ENCODE measurements at places on chromosomes 12 and 14.

GRCh38 chr12:116183741-116184141 is 93.8 kb downstream of the MED13L start:
- DNase-seq, result no peak

DNA sequence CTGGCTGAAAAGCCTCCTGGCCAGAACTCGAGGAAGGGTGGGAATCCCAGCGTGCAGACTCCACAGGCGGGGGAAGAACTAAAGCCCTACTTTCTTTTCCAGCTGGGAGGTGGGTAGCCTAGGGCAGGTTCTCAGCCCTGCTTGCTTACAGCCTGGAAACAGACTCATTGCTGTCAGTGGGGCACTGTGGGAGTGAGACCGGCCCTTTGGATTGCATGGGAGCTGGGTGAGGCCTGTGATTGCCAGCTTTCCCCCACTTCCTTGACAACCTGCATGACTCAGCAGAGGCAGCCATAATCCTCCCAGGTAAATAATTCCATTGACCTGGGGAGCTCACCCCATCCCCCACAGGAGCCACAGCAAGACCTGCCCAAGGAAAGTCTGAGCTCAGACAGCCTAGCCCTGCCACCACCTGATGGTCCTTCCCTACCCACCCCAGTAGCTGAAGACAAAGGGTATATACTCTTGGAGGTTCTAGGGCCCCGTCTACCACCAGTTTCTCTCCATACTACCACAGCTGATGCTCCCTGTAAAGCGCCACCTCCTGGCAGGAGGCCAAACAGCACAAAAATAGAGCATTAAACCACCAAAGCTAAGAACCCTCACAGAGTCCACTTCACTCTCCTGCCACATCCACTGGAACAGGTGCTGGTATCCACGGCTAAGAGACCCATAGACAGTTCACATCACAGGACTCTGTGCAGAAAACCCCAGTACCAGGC is 294.1 kb downstream of the SEC23A start:
- no peak for DNase-seq

DNA sequence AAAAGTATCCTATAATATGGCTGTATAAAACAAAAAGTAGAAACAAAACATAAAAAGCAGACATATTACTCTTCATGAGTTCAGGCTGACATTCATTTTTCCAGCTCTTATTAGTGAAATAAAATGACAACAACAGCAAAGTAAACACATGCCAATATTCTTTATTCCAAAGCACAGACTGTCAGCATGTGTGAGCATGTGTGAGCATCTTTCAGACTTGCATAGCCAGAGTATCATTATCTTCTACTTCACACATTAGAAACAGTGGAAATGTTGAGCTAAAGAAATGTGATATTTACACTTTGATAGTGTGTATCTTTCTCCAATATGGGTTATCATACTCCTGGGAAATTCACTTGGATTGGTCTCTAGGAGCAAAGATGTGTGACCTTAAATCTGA is 476.6 kb upstream of the TMEM132C start:
- no peak for DNase-seq

GRCh38 chr14:38047195-38047902 is 160.4 kb upstream of the SSTR1 start:
- DNase-seq, result no peak

GRCh38 chr12:14976658-14977057 is 3.8 kb downstream of the PDE6H start:
- no peak for DNase-seq

GRCh38 chr14:52700701-52701172 is 5.4 kb upstream of the ERO1A start:
- no peak for DNase-seq

GRCh38 chr12:111850526-111850925 is 8.5 kb downstream of the MAPKAPK5 start:
- DNase-seq, result no peak

- DNase-seq, result no peak
These were observed 99.2 kb downstream of the BEGAIN start for GRCh38 chr14:100488057-100488456.

DNA sequence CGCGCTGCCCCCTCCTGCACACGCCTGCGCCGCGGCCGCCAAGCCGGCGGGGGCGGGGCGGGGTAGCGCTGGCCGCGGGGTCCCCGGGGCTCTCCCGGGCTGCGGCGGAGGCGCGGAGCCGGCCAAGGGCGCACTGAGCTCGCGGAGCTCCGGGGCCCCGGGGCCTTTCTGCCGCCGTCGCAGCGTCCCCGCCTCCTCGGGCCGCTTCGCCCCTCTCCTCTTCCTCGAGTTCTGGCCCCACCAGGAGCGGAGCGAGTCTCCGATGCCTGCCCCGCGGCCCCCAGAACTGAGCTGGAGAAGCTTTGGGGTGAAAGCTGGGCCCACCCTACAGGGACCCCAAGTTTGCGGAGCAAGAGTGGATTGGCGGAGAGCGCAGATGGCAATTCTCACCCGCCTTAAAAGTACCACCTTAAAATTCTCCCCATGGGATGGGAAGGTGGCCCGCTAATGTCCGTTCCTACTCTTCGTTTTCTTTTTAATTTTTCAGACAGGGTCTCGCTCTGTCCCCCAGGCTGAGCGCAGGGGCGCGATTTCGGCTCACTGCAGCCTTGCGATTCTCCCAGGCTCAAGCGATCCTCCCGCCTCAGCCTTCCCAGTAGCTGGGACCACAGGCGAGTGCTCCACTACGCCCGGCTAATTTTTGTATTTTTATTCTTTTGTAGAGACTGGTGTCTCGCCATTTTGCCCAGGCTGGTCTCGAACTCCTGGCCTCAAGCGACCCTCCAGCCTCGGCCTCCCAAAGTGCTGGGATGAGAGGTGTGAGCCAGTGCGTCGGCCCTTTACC is 129.6 kb downstream of the NDUFA12 start:
- no peak for DNase-seq

- DNase-seq, result no peak
These were observed 12.6 kb downstream of the RASSF8 start for GRCh38 chr12:25970916-25971653.

- no peak for DNase-seq
These were observed 406.5 kb downstream of the ADAMTS20 start for GRCh38 chr12:43145481-43145880.

GRCh38 chr12:28235985-28236384 is 45.7 kb downstream of the CCDC91 start:
- DNase-seq, result no peak

DNA sequence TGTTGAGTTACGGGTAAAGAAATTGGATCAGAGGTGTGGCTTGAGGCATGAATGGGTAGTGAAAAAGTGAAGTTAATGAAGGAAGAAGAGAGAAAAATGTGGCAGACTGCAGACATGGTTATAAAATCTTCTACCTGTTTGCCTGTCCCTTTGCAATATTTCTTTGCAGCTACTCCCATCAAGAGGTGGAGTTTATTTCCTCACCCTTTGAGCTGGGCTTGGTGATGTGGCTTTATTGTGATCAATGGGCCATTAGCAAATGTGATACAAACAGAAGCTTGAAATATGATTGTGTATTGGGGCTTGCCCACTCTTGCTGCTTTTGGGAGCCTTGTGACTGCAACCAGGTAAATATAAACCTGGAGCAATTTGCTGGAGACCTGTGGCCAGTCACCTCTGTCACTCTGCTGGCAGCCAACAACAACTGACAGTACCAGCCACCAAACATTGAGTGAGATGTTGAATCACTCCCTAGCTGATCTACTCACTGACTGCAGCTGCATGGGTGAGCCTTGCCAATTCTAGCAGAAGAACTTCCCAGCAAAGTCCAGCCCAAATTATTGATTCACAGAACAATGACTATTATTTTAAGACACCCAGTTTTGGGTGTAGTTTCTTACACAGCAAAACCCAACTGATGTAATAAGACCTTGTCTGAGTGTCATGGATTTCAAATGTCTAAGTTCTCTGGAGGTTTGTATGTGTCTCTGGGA is 151.0 kb upstream of the ATP2B1 start:
- DNase-seq, result no peak

- DNase-seq, result no peak
These were observed 50.8 kb upstream of the PIWIL1 start for GRCh38 chr12:130286741-130287440.

DNA sequence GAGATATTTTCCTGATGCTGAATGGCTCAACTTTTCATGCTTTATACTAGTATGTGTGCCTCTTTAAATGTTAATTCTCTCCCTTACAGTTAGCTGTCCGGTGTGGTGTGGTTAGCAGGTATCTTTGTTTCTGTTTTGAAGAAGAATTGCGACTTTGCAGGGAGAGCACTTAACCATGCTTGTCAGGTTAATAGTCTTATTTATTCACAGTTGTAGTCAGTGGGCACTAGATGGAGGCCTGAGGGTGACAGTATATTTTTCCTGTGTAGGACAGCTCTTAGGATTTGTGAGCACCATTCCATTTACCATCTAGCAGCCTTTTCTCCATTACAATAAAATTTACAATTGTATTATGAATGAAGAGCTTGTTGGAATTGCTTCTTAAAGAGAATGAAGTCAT is 34.9 kb downstream of the PDE3A start:
- DNase-seq, result no peak

DNA sequence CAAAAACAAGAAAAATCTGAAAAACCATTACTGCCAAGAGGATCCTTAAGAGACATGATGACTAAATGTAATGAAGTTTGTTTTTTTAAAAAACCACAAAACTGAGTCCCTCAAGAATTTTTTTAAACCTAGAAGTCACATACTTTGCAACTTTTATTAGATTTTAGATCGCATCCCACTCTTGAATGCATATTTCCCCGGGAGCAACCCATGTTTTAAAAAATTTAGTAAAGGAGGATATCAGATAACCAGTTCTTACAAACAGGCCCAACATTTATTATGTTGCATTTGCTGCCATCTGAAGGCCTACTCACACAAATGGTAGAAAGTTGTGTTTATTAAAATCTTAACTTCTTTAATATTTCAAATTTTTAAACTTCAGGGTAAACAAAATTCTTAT is 44.3 kb upstream of the CCT2 start:
- no peak for DNase-seq

DNA sequence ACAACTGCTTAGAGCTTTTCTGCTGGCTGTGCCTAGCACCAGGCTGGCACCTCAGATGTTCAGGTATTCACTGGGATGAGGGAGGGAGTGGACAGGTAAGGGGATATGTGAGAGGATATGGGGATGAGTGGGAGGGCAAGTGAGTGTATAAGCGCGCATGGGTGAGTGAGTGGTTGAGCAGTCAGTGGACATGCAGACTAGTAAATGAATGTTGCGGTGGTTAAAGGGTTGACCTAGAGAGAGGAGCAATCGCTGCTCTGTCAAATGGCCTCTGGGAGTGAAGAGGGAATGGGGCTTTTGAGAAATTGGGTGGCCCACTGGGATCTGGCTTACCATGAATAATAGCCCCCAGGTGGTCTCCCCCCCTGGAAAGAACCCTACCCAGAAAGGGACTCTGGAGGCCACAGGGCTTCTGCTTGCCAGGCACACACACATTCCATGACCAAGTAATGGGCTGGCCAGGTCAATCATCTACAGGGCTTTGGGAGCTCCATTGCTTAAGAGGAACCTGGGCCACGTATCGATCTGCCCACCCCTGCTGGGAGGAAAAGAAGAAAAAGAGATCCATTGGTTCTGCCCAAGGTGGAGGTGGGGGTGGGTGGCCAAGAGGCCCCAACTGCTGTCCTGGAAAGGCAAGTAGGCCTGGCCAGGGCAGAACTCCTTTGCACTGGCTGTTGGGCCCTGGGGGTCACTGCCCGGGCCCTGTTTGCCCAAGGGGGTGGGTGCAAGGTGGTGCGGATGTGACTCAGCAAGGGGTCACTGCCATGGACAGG is 30.8 kb upstream of the ZFP36L1 start:
- DNase-seq, result no peak

DNA sequence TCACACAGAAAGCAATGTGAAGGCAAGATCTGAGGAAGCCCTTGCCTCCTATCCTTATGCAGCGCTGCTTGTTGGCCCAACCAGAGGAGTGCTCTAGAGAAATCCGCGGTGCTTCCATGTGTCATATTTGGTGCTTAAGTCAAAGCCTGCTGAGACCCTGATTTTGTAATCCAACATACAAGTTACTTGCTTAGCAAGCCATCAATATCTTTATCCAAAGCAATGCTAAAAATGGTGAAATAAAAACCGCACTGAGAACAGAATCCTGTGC is 250.0 kb downstream of the MED13L start:
- DNase-seq, result no peak

- DNase-seq, result no peak
These were observed 8.8 kb downstream of the PTPN6 start for GRCh38 chr12:6959805-6960592.

DNA sequence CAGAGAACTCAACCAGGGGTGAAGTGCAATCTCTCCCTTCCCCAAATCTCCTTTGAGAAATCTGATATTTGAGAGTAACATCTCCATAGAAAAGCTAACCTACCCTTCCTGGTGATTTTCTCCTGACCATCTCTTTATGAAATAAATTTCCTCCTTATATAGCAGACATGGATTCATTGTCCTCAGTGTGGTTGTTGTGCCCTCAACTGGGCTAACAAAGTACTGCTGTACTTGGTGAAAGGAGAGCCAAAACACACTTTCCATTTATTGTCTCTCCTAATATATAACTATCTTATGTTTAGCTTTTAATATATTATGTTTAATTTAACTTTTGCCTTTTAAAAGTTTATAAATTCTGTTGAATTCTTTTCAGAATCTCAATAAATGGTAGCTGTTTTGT is 65.1 kb upstream of the SLCO1B1 start:
- no peak for DNase-seq

DNA sequence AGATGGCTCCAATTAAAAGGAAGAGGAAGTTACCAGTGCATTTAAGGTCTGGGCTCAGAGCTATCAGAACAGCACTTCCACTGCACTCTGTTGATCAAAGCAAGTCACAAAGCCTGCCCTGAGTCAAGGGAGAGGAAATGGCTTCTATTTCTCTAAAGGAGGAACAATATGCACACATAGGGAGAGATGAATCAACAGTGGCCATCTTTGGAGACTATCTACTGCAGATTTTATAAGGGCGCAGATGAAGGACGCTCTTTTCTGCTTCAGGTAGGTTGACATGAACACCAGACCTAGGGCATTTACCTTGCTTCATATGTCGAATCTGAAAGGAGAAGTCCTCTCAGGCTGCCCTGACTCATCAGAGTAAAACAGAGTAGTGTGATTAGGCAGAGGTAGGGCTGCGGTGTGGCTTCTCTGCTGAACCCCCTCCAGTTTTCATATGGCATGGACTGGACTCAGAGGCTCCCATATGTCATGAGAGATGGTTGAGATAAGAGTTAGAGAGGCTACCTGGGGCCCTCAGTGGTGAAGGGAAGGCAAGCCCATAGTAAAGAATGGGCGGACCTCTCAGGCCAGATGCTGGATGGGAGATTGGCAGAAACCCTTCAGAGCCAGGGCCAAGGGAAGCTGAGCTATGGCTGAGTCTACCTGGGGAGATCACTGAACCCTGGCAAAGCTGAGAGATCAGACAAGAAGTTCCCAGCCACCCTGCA is 84.4 kb downstream of the ARF6 start:
- DNase-seq, result peak; percentile 70

- DNase-seq, result no peak
These were observed 150.8 kb downstream of the FBXL14 start for GRCh38 chr12:1443421-1444141.

DNA sequence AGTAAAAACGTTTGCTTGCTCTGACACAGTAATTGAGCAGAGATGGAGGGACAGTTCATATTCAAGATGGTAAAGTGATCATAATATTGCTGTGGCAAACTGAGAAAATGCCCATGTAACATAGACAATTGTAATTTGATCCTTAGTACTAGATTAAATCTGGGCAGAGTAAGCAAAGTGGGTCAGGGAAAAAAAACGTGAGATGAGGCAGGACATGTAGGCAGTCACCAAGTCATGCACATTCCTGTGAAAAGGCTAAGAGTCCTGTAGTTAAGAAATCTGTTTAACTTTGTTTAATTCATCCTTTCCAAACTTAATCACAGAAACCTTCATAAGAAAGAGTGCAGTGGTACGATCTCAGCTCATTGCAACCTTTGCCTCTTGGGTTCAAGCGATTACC is 16.1 kb downstream of the BTBD7 start:
- DNase-seq, result no peak

Measured in bone marrow (tissue), 2 donors.